Ureter (tissue), 1 donor: ENCODE measurements at places on chromosomes 2 and 18. TPM values are rescaled to one million over a fixed set of nuclear protein-coding genes. Genes with fewer than 3 reads are reported as not detected.

FASTKD2 gene
- total RNA-seq = 38.8 TPM

CYS1 gene
- 4.0 TPM for total RNA-seq

CNGA3 gene
- not detected for total RNA-seq

RNF181 gene
- 115 TPM for total RNA-seq

NYAP2 gene
- 1.5 TPM for total RNA-seq

ELOA2 gene
- total RNA-seq = not detected

SEMA4C gene
- total RNA-seq = 58.0 TPM

TMEM163 gene
- total RNA-seq = 10.1 TPM

SERPINB4 gene
- total RNA-seq = not detected

PGAP1 gene
- total RNA-seq = 40.3 TPM

CDH7 gene
- not detected for total RNA-seq

OTOS gene
- not detected for total RNA-seq

ITGB6 gene
- total RNA-seq = 96.3 TPM

GALR1 gene
- total RNA-seq = not detected

ALPP gene
- not detected for total RNA-seq

DAPL1 gene
- total RNA-seq = 13.0 TPM

FSIP2 gene
- total RNA-seq = 5.8 TPM

TCF7L1 gene
- 15.5 TPM for total RNA-seq

MARCHF4 gene
- not detected for total RNA-seq

FBLN7 gene
- total RNA-seq = 8.9 TPM

CD302 gene
- 25.2 TPM for total RNA-seq

RESP18 gene
- total RNA-seq = not detected

STPG4 gene
- total RNA-seq = not detected

DPYSL5 gene
- total RNA-seq = not detected

GALNT13 gene
- 13.6 TPM for total RNA-seq

CCDC74B gene
- 1.7 TPM for total RNA-seq

COL4A4 gene
- total RNA-seq = 12.1 TPM

RPRM gene
- 7.7 TPM for total RNA-seq

TEX44 gene
- not detected for total RNA-seq

ACTG2 gene
- total RNA-seq = 918 TPM

MBD2 gene
- total RNA-seq = 95.7 TPM

CAVIN2 gene
- total RNA-seq = 52.4 TPM

TUBA3E gene
- total RNA-seq = not detected

SCN1A gene
- not detected for total RNA-seq

PROM2 gene
- 176 TPM for total RNA-seq

GPR39 gene
- total RNA-seq = 13.2 TPM

TAF1B gene
- 41.1 TPM for total RNA-seq

ABCG5 gene
- not detected for total RNA-seq

ALK gene
- total RNA-seq = 0.36 TPM

ATIC gene
- 139 TPM for total RNA-seq

CFC1 gene
- total RNA-seq = not detected

KIF1A gene
- 1.2 TPM for total RNA-seq

UGT1A3 gene
- 20.8 TPM for total RNA-seq

CLEC4F gene
- 1.2 TPM for total RNA-seq
